Activated B cell treated with CpG ODN at 0.5 μM for 24 hours (primary cell): ENCODE measurements at places on chromosomes 3 and 15. TPM values are rescaled to one million over a fixed set of nuclear protein-coding genes. Genes with fewer than 3 reads are reported as not detected.

DNA sequence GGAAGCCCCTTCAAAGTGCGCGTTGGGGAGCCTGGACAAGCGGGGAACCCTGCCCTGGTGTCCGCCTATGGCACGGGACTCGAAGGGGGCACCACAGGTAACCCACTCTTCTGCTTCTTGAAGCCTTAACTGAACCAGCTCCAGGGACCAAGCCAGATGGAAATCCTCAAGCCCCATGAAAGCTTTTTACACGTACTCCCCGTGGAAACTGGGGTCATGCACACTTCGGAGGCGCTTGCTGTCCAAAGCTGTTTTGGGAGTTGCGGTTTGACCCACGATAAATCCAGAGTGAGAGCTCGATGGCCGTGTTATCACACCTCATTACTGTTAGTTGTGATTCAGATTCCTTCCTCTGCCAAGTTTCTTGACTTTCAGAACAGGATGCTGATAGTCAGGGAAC lies 47.5 kb downstream of the DNASE1L3 start:
- H3K27me3 ChIP-seq, result no peaks in the 10 kb centered on the region
- no peaks in the 10 kb centered on the region for H3K4me1 ChIP-seq
- no peak overlapping the region for H3K4me3 ChIP-seq
- peaks cover 37% of the 10 kb centered on the region for H3K36me3 ChIP-seq
- no peak for DNase-seq

DNA sequence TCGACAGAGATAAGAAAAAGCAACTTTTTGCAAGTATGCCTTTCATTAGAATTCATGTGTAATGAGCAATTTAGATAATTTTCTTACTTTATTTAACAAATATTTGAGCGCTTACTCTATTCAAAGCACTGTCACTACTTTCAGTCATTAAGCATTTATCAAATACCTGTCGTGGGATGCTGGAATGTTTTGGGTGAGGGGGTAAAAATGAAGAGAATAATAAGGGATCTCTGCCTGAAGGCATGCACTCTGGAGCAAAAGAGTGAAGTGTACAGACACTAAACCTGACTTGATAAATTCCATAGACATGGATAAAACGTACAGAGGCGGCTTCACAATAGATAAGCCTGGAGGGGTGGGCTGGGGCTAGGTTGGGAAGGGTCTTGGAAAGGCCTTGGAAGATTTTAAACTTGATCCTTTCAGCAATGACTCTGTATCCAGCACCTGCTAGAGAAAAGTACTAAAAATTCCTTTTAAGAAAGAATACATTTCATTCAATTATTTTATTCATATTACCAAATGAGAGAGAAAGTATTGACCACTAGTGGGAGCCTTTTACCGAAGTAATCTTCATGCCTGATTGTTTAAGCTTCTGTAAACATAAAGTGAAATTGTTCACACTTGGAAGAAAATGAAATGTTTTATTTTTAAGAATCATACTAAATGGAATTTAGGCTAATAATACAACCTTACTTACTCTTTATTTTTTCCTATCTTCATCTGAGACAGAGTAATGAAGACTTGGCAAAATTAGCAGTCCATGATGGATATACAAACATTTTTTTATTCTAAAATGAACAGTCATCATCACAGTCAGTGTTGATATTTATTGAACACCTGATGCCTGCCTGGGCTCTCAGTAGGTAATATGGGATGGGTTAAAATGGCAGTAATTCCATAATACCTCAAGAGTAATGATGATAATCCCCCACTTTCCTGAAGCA lies 113.2 kb downstream of the PPP2R3A start:
- H3K27ac ChIP-seq, result no peak overlapping the region
- DNase-seq, result no peak
- H3K36me3 ChIP-seq, result no peaks in the 10 kb centered on the region

GRCh38 chr3:40109641-40110490 lies 199.6 kb upstream of the EIF1B start:
- no peaks in the 10 kb centered on the region for H3K36me3 ChIP-seq
- no peak overlapping the region for H3K4me3 ChIP-seq
- H3K27me3 ChIP-seq, result no peaks in the 10 kb centered on the region
- no peak for DNase-seq
- no peak overlapping the region for H3K27ac ChIP-seq

DNA sequence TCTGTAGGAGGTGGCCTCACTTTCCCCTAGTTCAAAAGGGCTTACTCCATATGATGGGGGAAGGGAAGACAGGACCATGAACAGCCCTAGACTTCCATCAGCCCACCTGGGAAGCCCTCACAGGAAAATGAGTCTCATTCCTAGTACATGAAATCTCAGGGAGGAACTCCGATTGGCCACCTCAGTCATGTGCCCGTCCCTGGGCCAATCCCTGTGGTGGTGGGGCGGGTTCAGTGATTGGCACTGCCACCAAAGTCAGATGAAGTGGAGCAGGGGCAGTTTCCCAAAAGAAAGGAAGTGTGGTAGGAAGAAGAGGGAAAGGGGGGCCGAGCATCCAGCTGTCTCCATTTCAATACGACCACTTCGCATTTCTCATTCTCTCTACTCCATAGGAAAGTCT lies 25.9 kb upstream of the GP9 start:
- H3K36me3 ChIP-seq, result no peaks in the 10 kb centered on the region
- H3K27me3 ChIP-seq, result peaks cover 13% of the 10 kb centered on the region
- DNase-seq, result no peak
- no peak overlapping the region for H3K27ac ChIP-seq

- DNase-seq, result no peak
- H3K4me1 ChIP-seq, result no peaks in the 10 kb centered on the region
- no peak overlapping the region for H3K4me3 ChIP-seq
- no peak overlapping the region for H3K27ac ChIP-seq
- no peaks in the 10 kb centered on the region for H3K27me3 ChIP-seq
These were observed 686.3 kb downstream of the NTRK3 start for GRCh38 chr15:87570206-87570605.

- no peaks in the 10 kb centered on the region for H3K4me1 ChIP-seq
- DNase-seq, result no peak
- no peak overlapping the region for H3K27ac ChIP-seq
- H3K27me3 ChIP-seq, result no peaks in the 10 kb centered on the region
- H3K4me3 ChIP-seq, result no peak overlapping the region
These were observed 77.6 kb downstream of the COL6A5 start for GRCh38 chr3:130423064-130423463.

The CFAP20DC gene
- total RNA-seq, result 1.0 and 1.6 TPM in 2 replicates

DNA sequence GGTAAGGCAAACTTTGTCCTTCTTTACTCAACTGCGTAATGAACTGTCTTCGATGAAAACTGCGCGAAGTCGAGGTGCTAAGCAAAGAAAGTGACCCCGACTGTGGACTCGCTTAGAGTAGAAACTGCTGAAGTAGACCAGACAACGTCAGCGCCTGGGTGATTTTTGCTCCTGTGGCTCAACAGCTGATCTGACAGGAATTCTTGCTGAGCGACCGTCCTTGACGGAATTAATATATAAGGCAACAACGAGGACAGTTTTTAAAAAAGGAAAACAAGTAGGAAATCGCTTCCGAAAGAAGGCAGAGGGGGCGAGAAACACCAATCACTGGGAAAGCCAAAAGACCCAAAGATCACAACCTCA lies 541 bp downstream of the RPS27L start:
- H3K36me3 ChIP-seq, result peaks cover 28% of the 10 kb centered on the region
- H3K27ac ChIP-seq, result peak overlapping the region; percentile 97
- H3K4me3 ChIP-seq, result peak overlapping the region; percentile 98
- no peaks in the 10 kb centered on the region for H3K27me3 ChIP-seq
- H3K4me1 ChIP-seq, result peaks cover 22% of the 10 kb centered on the region

GRCh38 chr3:188926111-188926510 lies 245.7 kb upstream of the TPRG1 start:
- H3K27me3 ChIP-seq, result no peaks in the 10 kb centered on the region
- DNase-seq, result no peak
- no peaks in the 10 kb centered on the region for H3K36me3 ChIP-seq

- H3K27me3 ChIP-seq, result peaks cover 5% of the 10 kb centered on the region
- no peaks in the 10 kb centered on the region for H3K4me1 ChIP-seq
- no peak for DNase-seq
- no peaks in the 10 kb centered on the region for H3K36me3 ChIP-seq
- no peak overlapping the region for H3K4me3 ChIP-seq
- H3K27ac ChIP-seq, result no peak overlapping the region
These were observed 42.9 kb downstream of the PLCH1 start for GRCh38 chr3:155701882-155702465.

DNA sequence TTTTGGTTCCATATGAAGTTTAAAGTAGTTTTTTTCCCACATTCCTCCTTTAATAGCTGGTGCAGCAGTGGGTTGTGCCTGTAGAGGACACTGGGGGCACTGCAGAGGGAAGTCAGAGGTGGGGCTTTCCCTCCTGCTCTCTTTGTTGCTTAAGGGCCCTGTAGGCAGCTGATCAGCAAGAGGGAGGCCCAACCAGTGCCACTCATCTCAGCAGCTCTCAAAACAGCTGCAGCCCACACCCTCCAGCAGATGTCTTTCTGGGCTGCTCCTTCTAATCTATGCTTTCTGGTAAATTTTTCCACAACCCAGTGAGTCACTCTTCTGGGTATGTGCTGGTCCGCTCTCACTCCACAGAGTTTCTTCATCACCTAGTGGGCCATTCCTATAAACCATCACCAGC lies 263.8 kb downstream of the FEZF2 start:
- no peak for DNase-seq
- no peaks in the 10 kb centered on the region for H3K27me3 ChIP-seq
- H3K4me3 ChIP-seq, result no peak overlapping the region
- no peaks in the 10 kb centered on the region for H3K36me3 ChIP-seq
- no peaks in the 10 kb centered on the region for H3K4me1 ChIP-seq

GRCh38 chr3:196287440-196288140 lies at the start of gene PCYT1A:
Gene PCYT1A, minus strand, starts transcription at chr3:196287726. Its CDS starts 17,195 bp downstream, at chr3:196270531.
- peaks cover 8% of the 10 kb centered on the region for H3K36me3 ChIP-seq
- H3K27ac ChIP-seq, result peak within 1 kb of the TSS; percentile 97
- H3K4me1 ChIP-seq, result peaks cover 66% of the 10 kb centered on the region
- DNase-seq, result peak; percentile 68
- H3K27me3 ChIP-seq, result no peaks in the 10 kb centered on the region

The CCDC71 gene
- total RNA-seq, result 28.3 and 28.9 TPM in 2 replicates

DNA sequence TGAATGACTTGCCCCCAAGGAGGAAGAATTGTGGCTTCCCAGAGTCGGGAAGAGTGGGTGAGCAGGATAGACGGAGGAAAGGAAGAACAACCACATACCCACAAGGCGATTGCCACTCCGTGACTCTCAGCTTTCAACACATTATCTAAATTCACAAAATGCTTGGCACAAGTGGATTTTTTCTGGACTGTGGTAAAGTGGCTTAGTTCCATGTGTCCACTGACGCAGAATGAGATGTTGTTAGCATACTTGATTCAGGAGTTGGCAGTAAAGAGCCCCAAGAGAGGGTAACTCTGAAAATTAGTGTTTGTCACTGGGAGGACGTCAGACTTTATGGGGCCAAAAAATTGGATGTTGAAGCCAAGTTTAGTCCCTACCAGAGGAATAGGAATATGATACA lies 198.8 kb upstream of the CTNNB1 start:
- H3K27ac ChIP-seq, result no peak overlapping the region
- H3K27me3 ChIP-seq, result peaks cover 1% of the 10 kb centered on the region
- no peaks in the 10 kb centered on the region for H3K4me1 ChIP-seq

GRCh38 chr3:72345237-72345878 lies 502.9 kb downstream of the SHQ1 start:
- no peaks in the 10 kb centered on the region for H3K36me3 ChIP-seq
- peak overlapping the region; percentile 6 for H3K4me3 ChIP-seq
- no peak for DNase-seq
- peaks cover 10% of the 10 kb centered on the region for H3K27me3 ChIP-seq
- peaks cover 23% of the 10 kb centered on the region for H3K4me1 ChIP-seq

- peaks cover 92% of the 10 kb centered on the region for H3K36me3 ChIP-seq
- no peak for DNase-seq
- H3K27ac ChIP-seq, result peak overlapping the region; percentile 41
- H3K27me3 ChIP-seq, result no peaks in the 10 kb centered on the region
- H3K4me3 ChIP-seq, result no peak overlapping the region
These were observed 602.2 kb downstream of the FOXP1 start for GRCh38 chr3:70981231-70981880.

- DNase-seq, result no peak
- no peaks in the 10 kb centered on the region for H3K27me3 ChIP-seq
- no peaks in the 10 kb centered on the region for H3K4me1 ChIP-seq
- H3K27ac ChIP-seq, result no peak overlapping the region
- no peaks in the 10 kb centered on the region for H3K36me3 ChIP-seq
These were observed 27.6 kb downstream of the PLXNB1 start for GRCh38 chr3:48402281-48402732.

The SPTBN5 gene
- 0.78 and 1.1 TPM in 2 replicates for total RNA-seq

- H3K27ac ChIP-seq, result no peak overlapping the region
- no peak for DNase-seq
- H3K4me1 ChIP-seq, result peaks cover 18% of the 10 kb centered on the region
These were observed 72.5 kb downstream of the ATP2B2 start for GRCh38 chr3:10432931-10433330.

The IL5RA gene
- total RNA-seq, result not detected in 2 replicates

The IQCF5 gene
- total RNA-seq, result not detected in 2 replicates

- no peak for DNase-seq
- H3K4me1 ChIP-seq, result peaks cover 52% of the 10 kb centered on the region
- peaks cover 28% of the 10 kb centered on the region for H3K36me3 ChIP-seq
- H3K4me3 ChIP-seq, result no peak overlapping the region
These were observed 3.4 kb downstream of the PIGB start for GRCh38 chr15:55322467-55322866.
